ENCODE measurements at places on chromosomes 5 and 9. TPM values are rescaled to one million over a fixed set of nuclear protein-coding genes. Genes with fewer than 3 reads are reported as not detected.

CER1 gene
- not detected for polyA plus RNA-seq

GRCh38 chr5:145161391-145161790 is 673.8 kb downstream of the PRELID2 start:
- no peak for DNase-seq

TGFBI gene
- 18.0 TPM for polyA plus RNA-seq

MEGF10 gene
- 0.30 TPM for polyA plus RNA-seq

DNA sequence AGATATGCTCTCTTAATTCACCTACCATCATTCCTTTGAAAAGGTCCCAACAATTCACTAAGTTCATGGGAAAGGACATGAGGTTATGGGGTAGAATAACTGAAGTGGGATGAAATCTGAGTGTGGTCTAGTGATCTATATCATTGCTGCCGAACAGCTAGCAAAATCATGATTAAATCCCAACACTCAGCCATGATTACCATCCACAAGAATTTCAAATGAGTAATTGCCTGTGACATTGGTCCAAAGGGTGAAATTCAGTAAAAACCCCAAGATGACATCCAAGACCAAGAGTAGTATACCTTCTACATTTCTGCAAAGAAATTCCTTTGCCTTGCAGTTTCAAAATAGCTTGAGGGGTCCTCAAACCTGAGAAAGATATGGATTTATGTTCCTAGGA is 225.6 kb downstream of the SPOCK1 start:
- no peak for DNase-seq

FGD3 gene
- not detected for polyA plus RNA-seq

DNA sequence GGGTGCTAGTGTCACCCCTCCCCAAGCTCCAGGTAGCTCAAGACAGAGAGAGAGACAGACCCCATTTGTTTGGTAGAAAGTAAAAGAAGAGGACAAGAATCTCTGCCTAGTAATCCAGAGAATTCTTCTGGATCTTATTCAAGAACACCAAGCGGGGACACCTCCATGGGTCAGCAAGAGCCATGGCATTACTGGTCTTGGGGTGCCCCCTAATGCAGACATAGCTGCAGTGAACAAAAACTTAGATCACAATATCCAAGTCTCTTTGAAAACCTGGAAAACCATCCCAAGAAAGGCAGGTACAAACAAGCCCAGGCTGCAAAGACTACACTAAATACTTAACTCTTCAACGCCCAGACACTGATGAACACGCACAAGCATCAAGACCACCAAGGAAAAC is 29.9 kb upstream of the PDE4D start:
- no peak for DNase-seq

STPG3 gene
- not detected for polyA plus RNA-seq

ZDHHC11B gene
- polyA plus RNA-seq, result not detected

SLC34A1 gene
- polyA plus RNA-seq, result not detected

DNA sequence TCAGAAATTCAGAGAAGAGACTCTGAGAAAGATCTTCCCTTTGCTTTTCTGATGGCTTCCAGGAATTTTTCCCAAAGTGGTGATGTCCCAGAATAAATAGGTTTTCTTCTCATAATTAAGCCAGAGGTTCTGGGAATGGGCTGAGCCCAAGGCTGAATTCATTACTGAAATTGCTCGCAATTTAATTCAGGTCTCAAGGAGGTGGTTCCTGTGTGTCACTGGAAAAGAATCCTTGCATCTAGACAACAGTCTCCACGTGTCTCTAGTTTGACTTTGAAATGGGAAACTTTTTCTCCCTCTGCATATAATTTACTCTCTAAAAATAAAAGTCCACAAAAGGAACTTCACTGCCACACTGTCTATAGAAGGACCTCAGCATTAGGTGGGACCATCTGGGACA is 27.8 kb upstream of the STX17 start:
- DNase-seq, result no peak

GRCh38 chr9:133842174-133842573 is 104.0 kb upstream of the SARDH start:
- no peak for DNase-seq

CARD19 gene
- 238 TPM for polyA plus RNA-seq

FOXD4L3 gene
- polyA plus RNA-seq, result not detected

NEURL1B gene
- 0.44 TPM for polyA plus RNA-seq

Measured in endothelial cell of umbilical vein (primary cell).